LHCN-M2 (cell line): ENCODE measurements at places on chromosomes 12 and 14. TPM values are rescaled to one million over a fixed set of nuclear protein-coding genes. Genes with fewer than 3 reads are reported as not detected.

- peak; percentile 35 for DNase-seq
Observed at GRCh38 chr12:59119676-59120075, 199.4 kb upstream of the LRIG3 start.

- DNase-seq, result peak; percentile 7
Observed at GRCh38 chr12:50517421-50518048, 12.8 kb downstream of the DIP2B start.

DNA sequence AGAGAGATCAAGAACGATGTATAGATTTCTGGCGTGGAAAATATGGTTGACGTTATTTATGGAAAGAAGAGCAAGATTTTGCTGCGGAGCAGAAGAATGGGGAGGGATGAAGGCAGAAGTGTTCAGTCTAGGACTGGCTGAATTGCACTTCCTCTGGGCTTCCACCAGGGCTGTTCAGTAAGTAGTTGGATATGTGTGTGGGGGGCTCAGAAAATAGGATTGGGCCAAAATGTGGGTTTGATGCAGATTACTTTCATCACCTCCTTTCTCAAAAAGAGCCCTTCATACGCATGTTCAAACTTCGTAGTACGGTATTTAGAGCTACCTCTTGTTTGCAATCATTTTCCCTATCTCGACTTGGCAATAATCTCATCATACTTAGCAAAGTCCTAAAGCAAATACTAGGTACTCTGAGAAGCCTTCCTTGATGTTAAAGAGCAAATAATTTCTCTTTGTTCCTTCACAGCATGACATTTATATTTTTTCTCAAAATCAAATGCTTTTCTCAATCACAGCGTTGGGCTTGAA lies 349.4 kb downstream of the NELL2 start:
- DNase-seq, result no peak

Gene SOAT2
- not detected in 2 replicates for total RNA-seq

Gene WDHD1
- 25.5 and 26.4 TPM in 2 replicates for total RNA-seq

Gene EIF2S3B
- 0.32 and 0.34 TPM in 2 replicates for total RNA-seq
